Mesothelial cell of epicardium (in vitro differentiated cells): ENCODE measurements at places on chromosomes 4 and X. TPM values are rescaled to one million over a fixed set of nuclear protein-coding genes. Genes with fewer than 3 reads are reported as not detected.
A peak's percentile ranks its signal among the peaks of the same experiment; 100 is the strongest.

The ARSJ gene
- total RNA-seq, result 3.1 to 3.8 TPM (median 3.3 TPM) in 3 replicates

DNA sequence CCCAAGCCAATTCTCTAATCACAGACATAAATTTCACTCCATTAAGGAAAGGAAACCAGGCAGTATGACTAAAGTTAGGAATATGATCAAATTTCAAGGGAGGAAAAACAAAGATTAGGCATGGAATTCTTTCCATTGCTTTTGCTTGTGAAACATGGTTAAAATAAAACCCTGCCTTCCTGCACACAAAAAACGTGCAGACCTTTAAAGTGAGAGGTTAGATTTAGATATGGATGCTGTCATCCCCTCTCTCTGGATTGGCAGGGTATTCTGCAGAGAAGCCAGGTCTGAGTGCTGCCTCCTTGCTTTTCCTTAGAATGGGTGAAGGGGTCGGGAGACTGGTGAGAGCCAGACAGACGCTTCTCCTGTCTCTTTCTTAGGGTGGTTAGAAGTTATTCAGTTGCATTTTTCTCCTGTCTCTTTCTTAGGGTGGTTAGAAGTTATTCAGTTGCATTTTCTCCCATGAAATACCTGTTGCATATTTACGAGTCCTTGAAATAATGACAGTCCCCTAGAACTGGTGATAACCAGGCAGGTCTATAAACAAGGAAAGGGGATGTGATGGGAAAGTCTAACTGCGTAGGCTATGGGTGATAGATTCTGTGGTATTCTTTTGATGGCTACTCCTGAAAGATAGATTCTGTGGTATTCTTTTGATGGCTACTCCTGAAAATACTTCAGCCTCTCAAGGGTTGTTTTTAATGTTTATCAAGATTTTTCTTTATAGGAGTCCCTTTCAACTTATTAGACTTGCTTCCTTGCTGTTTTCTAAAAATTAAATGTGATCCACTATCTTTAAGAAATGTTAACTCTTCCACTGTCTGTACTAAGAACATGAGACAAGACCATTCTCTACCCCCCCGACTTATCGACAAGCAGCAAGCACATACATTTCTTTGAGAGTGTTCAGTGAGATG, 163.6 kb downstream of the SPRY1 start:
- H3K4me1 ChIP-seq, result peaks cover 63% of the 10 kb centered on the region
- no peaks in the 10 kb centered on the region for H3K27me3 ChIP-seq
- H3K4me3 ChIP-seq, result no peak overlapping the region
- H3K27ac ChIP-seq, result peak overlapping the region; percentile 73

DNA sequence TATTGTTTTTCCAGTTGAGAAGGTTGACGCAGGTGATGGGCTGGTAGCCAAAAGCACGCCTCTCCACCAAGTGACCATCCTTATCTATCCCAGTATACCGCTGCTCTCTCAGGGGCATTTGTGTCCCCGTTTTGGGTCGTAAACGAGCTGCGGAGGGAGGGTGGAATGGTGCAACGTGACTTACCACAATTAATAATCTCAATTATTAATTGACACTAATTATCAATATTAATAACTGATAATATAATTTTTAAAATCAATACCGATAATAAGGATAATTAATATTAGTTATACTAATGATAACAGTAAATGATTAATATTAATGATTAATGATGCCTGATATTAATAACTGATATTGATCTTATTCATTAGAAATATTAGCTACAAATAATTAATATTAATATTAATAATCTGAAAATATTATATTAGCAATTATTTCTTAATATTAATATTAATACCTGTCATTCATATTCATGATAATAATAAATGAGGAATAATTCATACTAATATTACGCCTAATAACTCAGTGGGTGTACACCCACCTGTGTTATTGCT, 56.1 kb downstream of the OTOP1 start:
- peaks cover 11% of the 10 kb centered on the region for H3K4me1 ChIP-seq
- no peak overlapping the region for H3K4me3 ChIP-seq
- H3K27ac ChIP-seq, result no peak overlapping the region
- H3K27me3 ChIP-seq, result peaks cover 42% of the 10 kb centered on the region

The CCDC158 gene
- not detected in 3 replicates for total RNA-seq

DNA sequence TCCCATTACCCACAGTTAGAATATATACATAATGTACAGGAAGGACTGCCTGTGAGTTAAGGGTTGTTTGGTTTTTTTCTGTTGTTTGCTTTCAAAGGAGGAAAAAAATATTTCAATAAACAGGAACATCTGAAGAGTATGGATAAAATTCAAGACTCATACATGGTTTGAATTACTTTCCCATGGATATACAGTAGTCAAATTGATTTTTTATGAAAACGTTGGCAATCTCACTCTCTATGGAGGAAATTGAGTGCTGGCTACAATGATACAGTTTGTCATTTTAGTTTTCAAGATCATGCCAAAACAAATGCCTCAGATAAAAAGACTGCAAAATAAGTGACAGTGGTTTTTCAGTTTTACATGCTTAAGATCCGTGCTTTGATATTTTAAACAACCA, 116.6 kb downstream of the SH3RF1 start:
- no peak overlapping the region for H3K4me3 ChIP-seq
- no peaks in the 10 kb centered on the region for H3K27me3 ChIP-seq
- H3K36me3 ChIP-seq, result peaks cover 20% of the 10 kb centered on the region
- peaks cover 31% of the 10 kb centered on the region for H3K4me1 ChIP-seq
- peak overlapping the region; percentile 6 for H3K27ac ChIP-seq

The FOXR2 gene
- not detected in 3 replicates for total RNA-seq

DNA sequence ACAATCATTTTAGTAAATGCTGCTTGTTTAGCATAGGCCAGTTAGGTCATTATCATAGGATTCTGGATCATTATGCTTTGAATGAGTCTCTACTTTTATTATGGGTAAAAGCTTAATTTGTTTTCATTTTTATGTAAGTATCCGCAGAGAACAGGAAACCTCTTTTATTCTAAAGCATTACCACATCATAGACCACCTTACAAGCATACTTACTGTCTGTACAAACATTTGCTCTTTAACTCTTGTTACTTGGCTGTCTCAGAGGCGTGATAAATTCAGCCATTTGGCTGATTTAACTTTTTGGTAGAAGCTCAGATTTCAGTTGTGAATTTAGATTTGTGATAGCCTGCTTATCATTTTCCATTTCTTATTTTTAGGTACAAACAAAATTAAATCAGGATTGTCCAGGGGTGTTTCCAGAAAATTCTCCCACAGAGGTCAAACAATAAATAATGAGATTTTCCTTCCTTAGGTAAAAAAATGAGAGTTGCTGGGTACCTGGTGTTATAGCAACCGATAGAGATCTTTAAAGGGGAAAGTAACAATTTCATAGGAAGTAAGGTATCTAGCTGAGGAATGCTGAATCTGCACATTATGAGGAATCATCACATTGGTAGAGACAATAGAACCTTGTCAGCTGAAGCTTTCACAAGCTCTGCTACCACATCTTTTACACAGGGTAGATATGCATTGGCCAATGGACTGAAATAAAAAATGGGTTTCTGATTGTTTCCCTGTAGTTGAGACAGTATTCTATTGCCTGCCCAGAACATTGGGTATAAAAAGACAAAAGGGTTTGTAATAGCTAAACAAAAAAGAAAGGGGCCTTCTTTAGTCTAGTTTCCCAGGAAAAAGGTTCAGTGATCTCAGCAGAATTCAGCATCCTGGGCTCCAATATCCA, 62.5 kb downstream of the NDNF start:
- no peaks in the 10 kb centered on the region for H3K27me3 ChIP-seq
- peaks cover 27% of the 10 kb centered on the region for H3K4me1 ChIP-seq
- no peak for DNase-seq
- H3K4me3 ChIP-seq, result no peak overlapping the region
- no peak overlapping the region for H3K27ac ChIP-seq

The CXCL8 gene
- total RNA-seq, result 8.8 to 9.5 TPM (median 8.9 TPM) in 3 replicates

The IL9R gene
- 0.16 TPM in 2 of 3 replicates, not detected in the other for total RNA-seq

DNA sequence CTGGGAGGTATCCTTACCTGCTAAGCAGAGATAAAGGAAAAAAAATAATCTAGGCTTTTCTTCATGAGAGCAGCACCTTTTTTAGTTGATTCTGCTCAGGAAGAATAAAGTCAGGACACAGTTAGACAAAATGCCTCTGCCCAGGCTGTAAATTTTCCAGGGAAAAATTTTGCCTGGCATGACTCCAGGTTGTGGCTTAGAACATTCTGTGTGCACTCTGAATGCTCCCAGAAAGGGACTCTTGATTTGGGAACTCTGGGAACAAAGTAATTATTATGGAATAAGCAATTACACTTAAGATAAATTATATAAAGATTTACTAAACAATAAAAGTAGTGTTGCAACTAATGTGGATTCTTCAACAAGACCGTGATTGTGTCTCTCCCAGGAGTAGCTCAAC, 826.2 kb upstream of the TENM3 start:
- H3K27me3 ChIP-seq, result no peaks in the 10 kb centered on the region
- H3K4me3 ChIP-seq, result no peak overlapping the region
- H3K27ac ChIP-seq, result peak overlapping the region; percentile 57
- peaks cover 2% of the 10 kb centered on the region for H3K36me3 ChIP-seq

- no peaks in the 10 kb centered on the region for H3K27me3 ChIP-seq
- H3K4me1 ChIP-seq, result peaks cover 10% of the 10 kb centered on the region
- no peak for DNase-seq
- H3K4me3 ChIP-seq, result peak overlapping the region; percentile 76
- no peaks in the 10 kb centered on the region for H3K36me3 ChIP-seq
- H3K27ac ChIP-seq, result peak overlapping the region; percentile 96
Measured at GRCh38 chr4:128060121-128060698, 902 bp upstream of the LARP1B start.

DNA sequence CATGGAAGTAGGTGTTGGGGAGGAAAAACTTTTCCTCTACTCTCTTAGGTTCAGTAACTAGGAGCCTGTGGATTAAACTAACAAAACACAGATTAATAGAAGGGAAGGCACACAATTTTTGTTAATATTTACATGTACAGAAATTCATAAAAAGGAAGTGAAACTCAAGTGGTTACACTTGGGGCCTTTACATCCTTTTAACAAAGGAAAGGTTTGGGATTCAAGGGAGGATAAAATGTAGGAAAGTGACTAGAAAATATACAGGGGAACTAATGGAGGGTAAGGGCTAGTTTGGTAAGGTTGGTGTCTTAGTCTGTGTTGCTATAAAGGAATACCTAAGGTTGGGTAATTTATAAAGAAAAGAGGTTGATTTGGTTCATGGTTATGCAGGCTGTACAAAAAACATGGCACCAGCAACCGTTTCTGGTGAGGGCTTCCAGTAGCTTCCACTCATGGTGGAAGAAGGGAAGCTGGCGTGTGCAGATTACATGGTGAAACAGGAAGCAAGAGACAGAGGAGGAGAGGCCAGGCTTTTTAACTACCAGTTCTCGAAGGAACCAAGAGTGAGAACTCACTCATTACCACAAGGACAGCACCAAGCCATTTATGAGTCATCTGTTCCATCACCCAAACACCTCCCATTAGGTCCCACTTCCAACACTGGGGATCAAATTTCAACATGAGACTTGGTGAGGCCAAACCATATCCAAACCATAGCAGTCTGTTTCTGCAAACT, 124.4 kb downstream of the CHRDL1 start:
- H3K4me1 ChIP-seq, result peaks cover 7% of the 10 kb centered on the region
- H3K27ac ChIP-seq, result no peak overlapping the region
- no peaks in the 10 kb centered on the region for H3K36me3 ChIP-seq
- peaks cover 15% of the 10 kb centered on the region for H3K27me3 ChIP-seq

DNA sequence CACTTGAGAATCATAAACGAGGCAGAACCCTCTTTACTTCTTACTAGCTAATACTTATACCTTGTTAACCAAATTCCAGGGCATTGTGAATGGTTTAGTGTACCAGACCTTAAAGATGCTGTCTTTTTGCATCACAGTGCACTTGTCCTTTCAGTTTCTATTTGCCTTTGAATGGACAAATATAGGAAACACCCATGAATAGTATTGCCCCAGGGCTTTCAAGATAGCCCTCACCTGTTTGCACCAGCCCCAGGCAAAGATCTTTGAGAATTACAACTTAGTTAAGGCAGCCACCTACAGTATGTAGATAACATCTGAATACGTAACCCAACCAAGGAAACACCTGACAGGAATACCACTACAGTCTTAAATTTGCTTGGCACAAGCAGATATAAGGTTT, 60.8 kb upstream of the CT45A1 start:
- no peak overlapping the region for H3K4me3 ChIP-seq
- peaks cover 3% of the 10 kb centered on the region for H3K36me3 ChIP-seq
- DNase-seq, result no peak
- H3K27me3 ChIP-seq, result no peaks in the 10 kb centered on the region
- H3K4me1 ChIP-seq, result no peaks in the 10 kb centered on the region

- no peaks in the 10 kb centered on the region for H3K36me3 ChIP-seq
- no peak for DNase-seq
- no peak overlapping the region for H3K4me3 ChIP-seq
- H3K27ac ChIP-seq, result no peak overlapping the region
Measured at GRCh38 chrX:46279925-46280313, 265.3 kb downstream of the ZNF674 start.

The RBM10 gene
- total RNA-seq, result 56.7 to 61.4 TPM (median 58.7 TPM) in 3 replicates

- H3K4me3 ChIP-seq, result no peak overlapping the region
- no peaks in the 10 kb centered on the region for H3K36me3 ChIP-seq
- H3K4me1 ChIP-seq, result peaks cover 18% of the 10 kb centered on the region
Measured at GRCh38 chrX:72003811-72004750, 93.4 kb downstream of the NHSL2 start.

GRCh38 chrX:71910986-71911730, 513 bp downstream of the NHSL2 start:
- H3K27ac ChIP-seq, result peak overlapping the region; percentile 59
- H3K4me3 ChIP-seq, result peak overlapping the region; percentile 72
- H3K4me1 ChIP-seq, result peaks cover 24% of the 10 kb centered on the region

GRCh38 chr4:2255501-2256155, 6.3 kb downstream of the MXD4 start:
- H3K4me1 ChIP-seq, result peaks cover 19% of the 10 kb centered on the region
- no peak overlapping the region for H3K4me3 ChIP-seq
- peak; percentile 43 for DNase-seq
- no peaks in the 10 kb centered on the region for H3K27me3 ChIP-seq
- peaks cover 12% of the 10 kb centered on the region for H3K36me3 ChIP-seq

DNA sequence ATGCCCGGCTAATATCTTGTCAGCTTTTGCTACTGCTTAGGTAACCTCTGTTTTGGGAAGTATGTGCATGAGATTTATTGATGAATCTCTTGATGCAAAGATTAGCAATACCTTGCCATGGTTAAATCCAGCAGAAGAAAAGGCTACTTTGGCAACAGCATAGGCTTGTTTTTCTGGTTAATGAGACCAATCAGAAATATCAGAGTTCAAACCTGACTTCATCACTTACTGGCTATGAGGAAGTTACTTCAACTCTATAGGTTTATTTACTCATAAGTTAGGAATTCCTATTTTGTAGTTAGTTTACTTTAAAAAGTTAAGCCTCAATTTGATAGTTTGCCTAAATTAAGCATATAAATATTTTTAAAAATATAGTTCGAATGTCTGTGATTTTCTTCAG, 93.1 kb downstream of the PDLIM5 start:
- H3K36me3 ChIP-seq, result peaks cover 9% of the 10 kb centered on the region
- H3K4me3 ChIP-seq, result no peak overlapping the region
- H3K4me1 ChIP-seq, result peaks cover 34% of the 10 kb centered on the region
- no peaks in the 10 kb centered on the region for H3K27me3 ChIP-seq
- H3K27ac ChIP-seq, result no peak overlapping the region

GRCh38 chr4:106269711-106270110, 46.3 kb downstream of the TBCK start:
- H3K27me3 ChIP-seq, result no peaks in the 10 kb centered on the region
- peak overlapping the region; percentile 25 for H3K27ac ChIP-seq
- no peak for DNase-seq
- no peak overlapping the region for H3K4me3 ChIP-seq

- H3K36me3 ChIP-seq, result no peaks in the 10 kb centered on the region
- peaks cover 23% of the 10 kb centered on the region for H3K27me3 ChIP-seq
- no peak overlapping the region for H3K27ac ChIP-seq
- no peak for DNase-seq
- peaks cover 8% of the 10 kb centered on the region for H3K4me1 ChIP-seq
Measured at GRCh38 chr4:141180991-141181761, 39.5 kb upstream of the ZNF330 start.

GRCh38 chrX:13825178-13825762, 8.4 kb upstream of the GPM6B start:
- H3K36me3 ChIP-seq, result no peaks in the 10 kb centered on the region
- H3K4me1 ChIP-seq, result no peaks in the 10 kb centered on the region
- no peak for DNase-seq
- H3K27me3 ChIP-seq, result no peaks in the 10 kb centered on the region
- no peak overlapping the region for H3K27ac ChIP-seq
